Activated CD4-positive, alpha-beta T cell treated with anti-CD3 and anti-CD28 coated beads for 48 hours (primary cell): ENCODE measurements at places on chromosomes 1 and 21.

GRCh38 chr1:22884806-22885530, 87.7 kb downstream of the LACTBL1 start:
- no peak for DNase-seq

DNA sequence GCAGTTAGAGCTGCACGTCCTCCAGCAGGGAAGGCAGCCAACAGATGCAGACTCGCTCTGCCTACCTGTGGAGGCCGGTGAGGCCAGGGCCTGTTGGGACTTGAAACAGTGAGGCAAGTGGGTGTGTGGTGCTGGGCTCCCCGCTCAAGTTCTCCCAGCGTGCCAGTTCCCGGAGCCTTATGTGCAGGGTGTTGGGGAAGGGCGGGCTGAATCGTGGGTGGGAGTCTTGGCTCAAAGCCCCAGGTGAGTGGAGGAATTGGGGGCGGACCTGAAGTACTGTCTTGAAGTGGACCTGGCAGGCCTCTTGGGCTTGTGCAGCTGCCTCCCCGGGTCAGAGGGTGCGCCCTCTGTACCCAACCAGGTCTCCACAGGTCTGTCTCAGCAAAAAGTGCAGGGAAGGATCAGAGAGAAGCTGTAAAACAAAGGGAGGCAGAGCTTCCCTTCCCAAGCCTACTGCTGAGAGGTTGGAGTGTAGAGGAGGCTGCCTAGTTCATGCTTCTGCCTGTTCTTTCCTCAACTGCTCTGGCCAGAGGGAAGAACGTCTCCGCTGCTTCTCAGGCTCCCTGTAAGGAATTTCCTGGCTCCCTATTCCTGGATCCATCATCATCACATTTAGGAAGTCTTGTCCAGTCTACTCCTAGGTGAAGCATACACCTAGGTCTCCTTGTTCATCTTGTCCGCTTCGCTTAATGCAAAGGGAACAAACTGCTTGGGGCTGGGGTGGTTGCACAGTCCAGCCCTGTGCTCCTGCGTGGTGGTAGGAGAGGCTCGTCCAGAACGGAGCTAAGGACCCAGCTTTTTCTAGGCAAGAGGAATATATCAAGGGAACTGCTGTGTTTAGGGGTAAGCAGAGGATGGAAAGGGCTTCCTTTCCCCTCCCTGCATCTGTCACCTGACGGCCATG, 14.9 kb downstream of the UTP11 start:
- no peak for DNase-seq

DNA sequence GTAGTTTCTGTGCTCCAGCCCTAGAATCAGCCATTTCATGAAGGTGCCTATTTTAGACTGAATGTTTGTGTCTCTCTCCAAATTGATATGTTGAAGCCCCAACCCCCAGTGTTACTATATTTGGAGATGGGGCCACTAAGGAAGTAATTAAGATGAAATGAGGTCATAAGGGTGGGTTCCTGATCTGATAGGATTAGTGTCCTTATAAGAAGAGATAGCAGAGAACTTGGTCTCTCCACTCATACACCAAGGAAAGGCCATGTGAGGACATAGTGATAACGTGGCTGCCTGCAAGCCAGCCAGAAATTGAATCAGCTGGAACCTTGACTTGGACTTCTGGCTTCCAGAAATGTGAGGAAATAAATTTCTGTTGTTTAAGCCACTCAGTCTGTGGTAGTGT, 12.3 kb downstream of the RAVER2 start:
- DNase-seq = no peak

- DNase-seq = no peak
These were observed 74.4 kb upstream of the TTC34 start for GRCh38 chr1:2875707-2876561.

DNA sequence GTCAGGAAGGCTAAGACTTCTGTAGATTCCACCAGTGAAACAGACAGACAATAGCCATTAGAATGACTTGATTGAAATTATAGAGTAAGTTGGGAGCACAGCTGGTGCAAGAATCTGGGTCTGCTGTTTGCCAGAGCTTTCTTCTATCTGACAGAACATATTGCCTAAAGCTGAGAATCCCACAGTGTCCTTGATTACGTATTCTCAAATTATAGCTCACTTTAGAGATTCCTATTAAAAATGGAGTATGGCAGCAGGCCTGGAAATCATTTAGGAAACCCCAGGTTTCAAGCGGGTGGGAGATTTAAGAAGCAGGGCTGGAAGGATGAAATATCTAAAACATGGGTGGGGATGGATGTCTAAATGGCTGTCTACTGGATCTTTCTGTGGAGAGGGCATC, 639.7 kb upstream of the CXADR start:
- DNase-seq = no peak

DNA sequence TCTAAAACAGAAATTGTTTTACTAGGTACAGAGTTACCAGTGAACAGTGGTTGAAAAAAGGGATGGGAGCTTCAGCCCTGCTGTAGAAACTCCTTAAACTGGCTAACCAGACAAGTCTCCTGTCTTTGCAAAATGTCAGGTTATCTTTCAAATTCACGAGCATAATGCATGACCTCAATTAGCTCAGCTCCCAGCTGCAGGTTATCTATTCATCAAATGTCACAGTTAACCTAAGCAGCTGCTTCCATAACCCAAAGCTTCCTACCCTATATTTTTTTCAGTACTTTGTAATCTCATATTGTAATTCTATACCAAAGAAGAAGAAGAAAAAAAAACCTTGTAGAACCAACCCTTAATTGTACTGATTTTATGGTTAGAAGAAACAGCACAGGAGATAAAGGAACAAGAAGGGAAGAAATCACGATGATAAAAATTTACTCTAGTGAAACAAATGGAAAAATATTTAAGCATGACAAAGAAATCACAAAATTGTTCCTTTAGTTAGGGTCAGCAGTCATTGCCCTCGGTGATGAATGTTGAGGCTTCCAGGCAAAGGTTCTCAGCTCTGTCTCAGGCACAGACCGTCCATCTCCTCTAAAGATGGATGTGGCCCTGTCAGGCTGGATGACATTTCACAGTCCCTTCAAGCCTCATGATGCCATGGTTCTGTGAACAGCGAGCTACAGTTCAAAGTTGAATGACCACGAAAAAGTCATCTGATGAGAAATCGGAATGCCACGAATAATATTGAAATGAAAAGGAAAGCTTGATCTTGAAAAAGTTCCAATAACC, 95.9 kb downstream of the PLD5 start:
- no peak for DNase-seq
